Fibroblast of the aortic adventitia (primary cell): ENCODE measurements at places on chromosomes 1 and 21.
A peak's percentile ranks its signal among the peaks of the same experiment; 100 is the strongest.

- DNase-seq, result no peak
These were observed 172.3 kb downstream of the SIPA1L2 start for GRCh38 chr1:232457595-232457994.

DNA sequence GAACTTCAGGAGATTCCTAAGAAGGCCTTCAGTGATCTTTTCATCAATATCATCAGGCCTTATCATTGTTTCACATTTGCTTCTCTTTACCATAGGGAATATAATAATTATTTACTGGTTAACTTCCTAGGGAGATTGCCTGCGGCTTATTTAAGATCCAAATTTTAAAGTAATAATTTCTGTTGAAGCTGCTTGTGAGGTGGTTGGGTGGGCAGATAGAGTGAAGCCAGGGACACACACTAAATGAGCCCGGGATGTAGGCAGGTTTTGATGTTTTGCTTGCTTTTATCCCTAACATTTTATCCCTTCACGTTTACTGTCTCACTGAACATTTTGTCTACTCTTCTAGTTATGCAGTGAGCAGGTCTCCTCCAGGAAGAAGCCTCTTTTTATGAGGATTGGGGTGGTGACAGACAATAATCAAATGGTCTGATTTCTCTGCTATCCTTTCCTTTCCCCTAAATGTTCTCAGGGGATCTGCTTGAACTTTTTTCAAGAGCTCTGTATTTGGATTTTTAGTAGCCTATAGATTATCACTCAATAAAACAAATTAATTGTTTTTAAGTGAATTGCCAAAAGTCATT is 164.7 kb downstream of the RUNX1 start:
- DNase-seq, result no peak

DNA sequence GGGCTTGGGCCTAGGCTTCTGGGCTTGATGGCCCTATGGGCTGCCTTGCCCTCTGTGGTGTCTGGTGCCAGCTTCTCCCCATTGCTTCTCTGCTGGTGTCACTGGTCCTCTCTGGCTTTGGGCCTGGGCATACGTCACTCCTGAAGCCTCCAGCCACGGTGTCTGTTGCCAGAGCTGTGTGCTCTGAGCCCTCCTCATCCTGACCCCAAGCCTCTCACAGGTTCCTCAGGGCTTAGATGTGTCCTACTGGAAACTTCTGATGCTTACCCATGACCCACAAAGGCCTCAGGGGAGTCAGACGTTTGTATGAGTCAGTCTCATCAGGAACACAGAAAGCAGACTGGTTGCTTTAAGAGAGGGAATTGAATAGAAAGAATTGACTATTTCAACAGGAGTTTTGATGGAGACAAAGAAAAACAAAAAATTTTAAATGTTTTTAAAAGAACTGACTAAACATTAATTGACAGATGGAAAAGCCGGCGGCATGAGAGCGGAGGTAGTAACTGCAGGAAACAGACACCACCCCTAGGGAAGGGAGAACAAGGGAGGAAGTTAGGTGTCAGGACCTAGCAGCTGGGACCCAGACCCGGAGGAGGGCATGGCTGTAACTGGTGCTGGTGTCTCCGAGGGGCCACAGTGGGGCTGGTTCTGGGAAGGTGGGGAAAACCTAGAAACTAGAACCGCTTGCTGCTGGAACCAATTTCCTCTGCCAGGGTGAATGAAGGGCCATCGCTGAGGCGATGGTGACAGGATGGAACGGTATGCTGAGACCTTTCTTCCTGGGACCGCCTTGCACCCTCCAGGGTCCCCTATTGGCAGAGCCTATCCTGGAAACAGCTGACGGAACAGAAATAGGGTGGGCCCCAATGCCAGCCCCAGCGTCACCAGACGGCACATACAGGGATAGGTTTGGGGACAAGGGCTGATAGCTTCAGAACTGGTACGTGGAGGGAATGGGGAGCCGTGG is 40.0 kb upstream of the CITED4 start:
- peak; percentile 64 for DNase-seq

GRCh38 chr1:18820791-18821641 is 38.4 kb downstream of the TAS1R2 start:
- DNase-seq, result peak; percentile 69

DNA sequence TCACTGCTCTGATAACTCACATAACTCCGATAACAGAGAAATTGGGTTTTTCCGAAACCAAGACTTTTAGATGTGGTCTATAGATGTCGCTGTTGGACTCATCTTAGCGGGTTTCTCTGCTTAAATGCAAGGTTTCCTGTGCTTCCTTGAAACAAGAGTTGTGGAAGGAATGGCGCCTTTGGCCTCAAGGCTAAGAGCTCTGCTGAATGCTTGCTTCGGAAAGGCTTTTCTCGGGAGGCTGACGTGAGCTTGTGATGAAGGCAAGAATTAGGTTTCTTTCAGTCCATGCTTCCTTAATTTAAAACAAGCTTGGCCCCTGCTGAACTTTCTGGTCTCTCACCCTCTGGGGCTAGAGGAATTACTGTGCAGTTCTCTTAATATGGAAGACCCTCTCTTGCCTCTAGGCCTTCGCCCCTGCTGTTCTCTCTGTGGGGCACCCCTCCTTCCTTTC is 113.5 kb downstream of the MAP3K21 start:
- peak; percentile 79 for DNase-seq

- DNase-seq, result no peak
These were observed 4.3 kb upstream of the VWA1 start for GRCh38 chr1:1430992-1431844.

GRCh38 chr1:4058706-4059105 is 158.6 kb upstream of the C1orf174 start:
- DNase-seq, result no peak

GRCh38 chr21:42514883-42515228 is 1.2 kb downstream of the SLC37A1 start:
- DNase-seq, result no peak

- DNase-seq, result peak; percentile 28
These were observed 10.2 kb downstream of the JAK1 start for GRCh38 chr1:64956010-64956640.

GRCh38 chr21:43867948-43868347 is 2.9 kb downstream of the AGPAT3 start:
- DNase-seq, result no peak

- peak; percentile 42 for DNase-seq
These were observed 648 bp downstream of the S100PBP start for GRCh38 chr1:32817815-32818786.

GRCh38 chr1:221794079-221794670 is 52.3 kb upstream of the DUSP10 start:
- DNase-seq, result peak; percentile 30

GRCh38 chr1:45014321-45015028 is 2.4 kb downstream of the UROD start:
- peak; percentile 94 for DNase-seq

- DNase-seq, result no peak
These were observed 40.2 kb upstream of the IFFO2 start for GRCh38 chr1:18996548-18997177.

GRCh38 chr1:213683529-213683928 is 304.2 kb upstream of the PROX1 start:
- DNase-seq, result no peak

- peak; percentile 88 for DNase-seq
These were observed 130.7 kb downstream of the GIPC2 start for GRCh38 chr1:78176448-78176847.

DNA sequence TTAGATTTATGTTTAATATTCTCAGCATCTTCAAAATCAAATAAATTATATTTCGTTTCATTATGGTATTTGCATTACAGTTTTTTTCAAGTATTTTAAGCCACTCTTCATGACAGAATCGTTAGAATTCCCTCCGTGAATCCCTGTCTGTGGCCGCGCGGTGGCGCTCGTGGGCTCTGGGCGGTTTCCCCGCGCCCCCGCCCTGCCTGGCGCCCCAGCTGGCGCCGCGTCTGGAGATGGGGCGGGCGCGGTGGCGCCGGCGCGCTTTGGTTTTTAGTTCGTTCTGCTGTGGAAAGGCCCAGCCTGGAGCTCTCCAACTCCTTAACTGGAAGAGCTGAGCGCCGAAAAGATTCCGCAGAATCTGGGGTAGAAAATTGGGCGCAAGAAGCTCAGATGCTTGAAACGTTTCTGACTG is 25.7 kb downstream of the PRMT2 start:
- DNase-seq, result peak; percentile 83

- no peak for DNase-seq
These were observed 3.5 kb downstream of the MINDY1 start for GRCh38 chr1:151003180-151003579.

DNA sequence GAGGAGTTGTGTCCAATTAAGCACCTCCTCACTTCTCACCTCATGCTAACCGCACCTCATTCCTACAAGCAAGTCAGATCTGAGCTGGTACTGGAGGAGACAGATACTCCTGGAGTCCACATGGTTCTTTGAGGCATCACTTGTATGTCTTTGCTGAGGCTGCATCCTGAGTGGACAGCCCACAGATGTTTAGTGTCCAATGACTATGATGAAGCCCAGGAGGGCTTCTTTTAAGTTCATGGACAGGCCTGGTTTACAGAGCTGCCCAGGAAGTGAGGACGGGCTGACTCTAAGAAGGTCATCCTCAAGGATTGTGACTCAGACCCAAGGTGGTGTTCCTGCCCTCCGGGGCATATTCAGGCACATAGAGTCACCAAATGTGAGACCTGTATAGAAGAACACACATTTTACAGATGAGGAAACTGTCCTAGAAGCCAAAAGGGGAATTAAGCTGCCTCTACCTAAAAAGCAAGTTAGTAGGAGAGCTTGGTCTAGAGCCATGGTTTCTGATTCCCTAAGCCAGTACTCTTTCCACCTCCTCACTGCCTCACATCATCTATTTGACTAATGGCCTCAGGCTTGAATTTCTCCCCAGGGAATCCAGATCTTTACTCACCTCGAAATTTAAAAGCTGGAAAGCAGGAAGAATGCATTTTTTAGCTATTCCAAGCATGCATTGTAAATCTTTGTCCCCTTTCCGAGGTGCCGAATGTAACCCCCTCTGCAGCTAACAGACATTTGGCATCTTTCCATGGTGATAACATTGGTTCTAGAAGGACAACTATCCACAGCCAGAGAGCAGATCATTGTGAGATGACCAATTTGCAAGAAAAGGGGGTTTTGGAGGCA is 228.1 kb downstream of the OMA1 start:
- no peak for DNase-seq

- no peak for DNase-seq
These were observed 277.1 kb downstream of the ST6GALNAC3 start for GRCh38 chr1:76351655-76352054.

GRCh38 chr21:36697851-36698384 is 997 bp upstream of the SIM2 start:
- no peak for DNase-seq

DNA sequence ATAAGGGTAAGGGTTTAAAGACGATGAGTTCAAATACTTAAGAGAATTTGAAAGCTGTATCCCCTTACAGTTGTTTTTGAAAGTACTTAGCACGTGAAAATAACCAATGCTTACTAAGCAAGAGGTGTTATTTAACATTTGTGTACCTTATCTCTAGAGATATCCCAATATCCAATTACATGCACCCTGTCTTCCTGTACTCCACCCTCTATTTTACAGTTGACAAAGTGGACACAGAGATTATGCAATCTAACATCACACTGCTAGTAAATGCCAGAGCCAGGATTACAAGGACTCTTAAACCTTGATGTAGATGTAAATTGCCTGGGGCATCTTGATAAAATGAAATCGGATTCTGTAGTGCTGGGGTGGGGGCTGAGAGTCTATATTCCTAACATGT is 72.0 kb downstream of the GDAP2 start:
- peak; percentile 37 for DNase-seq
